ENCODE measurements at places on chromosomes 3 and 15.

DNA sequence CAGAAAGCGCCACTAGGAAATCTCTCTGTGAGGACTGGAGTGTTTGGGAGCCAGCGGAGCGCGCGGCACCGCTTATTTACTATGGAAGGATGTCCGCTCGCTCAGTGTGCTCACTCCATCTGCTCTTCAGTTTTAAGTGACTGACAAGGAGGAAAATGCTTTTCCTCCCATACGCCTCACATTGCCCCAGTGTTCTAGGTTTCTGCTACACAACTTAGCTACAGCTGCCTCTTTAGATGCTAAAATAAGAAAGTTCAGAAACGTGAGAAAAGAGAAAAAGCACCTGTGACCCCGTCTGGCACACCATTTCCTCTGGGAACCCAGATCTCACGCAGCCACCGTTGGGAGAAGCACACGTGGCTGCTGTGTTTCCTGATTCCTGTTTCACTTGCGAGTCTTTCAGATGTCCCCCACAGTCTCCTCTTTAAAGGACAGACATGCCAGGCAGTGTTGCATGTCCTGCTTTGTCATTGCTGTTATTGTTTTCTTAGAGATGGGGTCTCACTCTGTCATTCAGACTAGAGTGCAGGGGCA is 11.7 kb upstream of the MUSTN1 start:
- no peak for DNase-seq

- no peak for DNase-seq
These were observed 18.5 kb downstream of the ZNF609 start for GRCh38 chr15:64478863-64479262.

DNA sequence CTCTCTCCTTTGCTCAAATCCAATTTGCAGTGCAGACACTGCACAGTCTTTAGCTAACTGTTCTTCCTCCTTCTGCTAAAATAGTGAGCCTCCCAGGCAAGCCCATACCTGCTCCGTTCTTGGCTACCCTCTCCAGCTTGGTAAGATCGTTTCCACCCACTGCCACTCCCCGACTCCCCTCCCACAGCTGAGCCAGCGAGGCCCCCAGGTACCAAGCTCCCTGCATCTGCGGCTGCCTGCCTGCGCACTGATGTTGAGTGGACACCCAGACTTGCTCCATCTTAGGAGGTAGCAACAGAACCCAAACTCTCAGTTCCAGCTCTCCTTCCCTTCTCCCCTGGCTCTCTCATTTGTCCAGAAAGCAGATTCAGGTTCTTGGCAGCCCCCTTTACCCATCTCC is 7.9 kb upstream of the TNK2 start:
- no peak for DNase-seq

DNA sequence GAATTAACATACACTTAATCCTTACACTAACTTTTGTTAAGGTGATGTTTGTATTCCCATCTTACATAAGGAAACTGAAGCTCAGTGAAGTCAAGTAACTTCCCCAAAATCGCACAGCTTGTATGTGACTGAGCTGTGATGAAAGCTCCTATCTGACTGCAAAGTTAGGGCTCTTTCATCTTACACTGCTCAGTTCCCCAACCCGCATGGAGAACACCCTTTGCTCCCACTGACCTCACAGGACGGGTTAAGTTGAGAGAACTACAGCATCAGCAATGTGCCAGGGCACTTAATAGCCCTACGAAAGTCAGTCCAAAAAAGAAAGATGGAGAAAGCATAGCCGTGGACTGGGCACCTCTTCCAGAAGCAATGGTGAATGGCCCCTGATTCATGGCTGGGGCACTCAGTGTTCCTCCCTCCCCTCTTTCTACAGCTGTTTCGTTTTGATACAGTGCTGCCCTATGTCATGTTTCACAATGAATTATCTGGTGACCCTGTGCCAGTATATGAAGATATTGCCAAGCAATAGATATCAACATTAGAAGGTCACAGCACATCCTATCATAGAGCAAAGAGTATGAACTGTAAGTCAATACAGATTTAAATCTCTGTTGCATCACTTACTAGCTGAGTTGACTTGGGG is 38.0 kb downstream of the CADPS start:
- no peak for DNase-seq

DNA sequence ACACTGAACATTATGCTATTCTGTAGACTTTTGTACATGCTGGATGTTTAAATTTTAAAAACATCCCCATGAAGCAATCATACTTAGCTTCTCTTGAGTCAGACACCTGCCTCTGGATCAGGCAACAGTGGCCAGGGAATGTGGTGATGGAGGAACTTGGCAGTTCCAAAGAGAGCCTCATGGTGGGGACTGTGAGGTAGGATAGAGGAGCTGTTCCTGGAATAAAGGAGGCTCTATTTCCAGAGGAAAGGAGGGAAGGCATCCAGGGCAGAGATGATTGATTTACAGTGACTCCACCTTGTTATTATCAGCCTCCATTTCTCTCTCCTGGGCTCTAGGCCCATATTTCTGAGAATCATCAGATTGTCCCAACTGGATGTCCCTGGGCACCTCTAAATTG is 35.0 kb upstream of the ABHD17C start:
- DNase-seq: no peak
